ENCODE measurements at places on chromosomes 4 and X.
A peak's percentile ranks its signal among the peaks of the same experiment; 100 is the strongest.

DNA sequence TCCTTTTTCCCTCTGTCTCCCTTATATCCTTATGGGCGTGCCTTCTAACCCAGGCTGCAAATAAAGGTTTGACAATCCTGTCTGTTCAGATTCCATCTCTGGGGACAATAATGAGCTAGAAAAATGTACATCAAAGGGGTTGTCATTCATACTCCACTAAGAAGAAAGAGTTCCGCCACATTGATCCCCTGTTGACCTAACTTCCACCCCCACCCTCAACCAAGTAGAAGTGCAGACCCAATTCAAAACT, 541 bp upstream of the GABRA3 start:
- no peak for DNase-seq

GRCh38 chr4:40954088-40954668, 204.4 kb downstream of the NSUN7 start:
- DNase-seq, result no peak

GRCh38 chrX:119809185-119809666, 17.8 kb upstream of the RPL39 start:
- no peak for DNase-seq

DNA sequence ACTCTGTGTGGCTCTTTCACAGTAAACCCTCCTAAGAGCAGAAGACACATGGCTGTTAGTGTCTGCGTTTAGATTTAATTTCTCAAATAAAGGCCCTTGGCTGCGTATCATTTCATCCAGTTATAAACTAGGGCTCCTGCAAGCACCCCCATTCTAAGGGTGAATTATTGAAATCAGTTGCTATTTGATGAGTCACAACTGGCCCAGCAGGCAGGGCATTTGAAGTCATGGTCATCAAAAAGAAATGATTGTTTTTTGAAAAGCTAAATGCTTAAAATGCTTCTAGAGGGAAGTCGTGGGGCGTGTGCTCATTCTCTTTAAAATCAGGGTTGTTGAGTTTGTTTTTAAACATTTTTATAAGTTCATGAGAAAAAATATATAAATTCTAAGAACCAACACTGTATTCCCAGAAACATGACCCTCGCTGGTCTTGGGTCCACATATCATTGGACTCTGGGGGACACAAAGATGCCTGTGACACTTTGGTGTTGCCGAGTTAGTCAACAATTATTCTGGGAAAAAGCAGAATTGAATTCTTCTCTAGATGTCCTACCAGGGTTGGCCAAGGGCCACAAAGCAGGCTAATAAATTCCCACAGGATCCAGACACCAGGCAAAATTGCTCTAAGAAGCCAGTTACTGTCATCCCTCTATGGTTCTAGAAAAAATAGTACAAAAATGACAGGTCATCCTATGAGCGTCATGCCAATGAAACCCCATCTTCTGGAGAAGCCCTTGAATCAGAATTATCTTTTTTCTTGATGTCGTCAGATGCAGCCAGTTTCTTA, 99.5 kb upstream of the MYOZ2 start:
- DNase-seq, result no peak

GRCh38 chrX:19602866-19603622, 87.7 kb upstream of the MAP3K15 start:
- DNase-seq, result no peak

DNA sequence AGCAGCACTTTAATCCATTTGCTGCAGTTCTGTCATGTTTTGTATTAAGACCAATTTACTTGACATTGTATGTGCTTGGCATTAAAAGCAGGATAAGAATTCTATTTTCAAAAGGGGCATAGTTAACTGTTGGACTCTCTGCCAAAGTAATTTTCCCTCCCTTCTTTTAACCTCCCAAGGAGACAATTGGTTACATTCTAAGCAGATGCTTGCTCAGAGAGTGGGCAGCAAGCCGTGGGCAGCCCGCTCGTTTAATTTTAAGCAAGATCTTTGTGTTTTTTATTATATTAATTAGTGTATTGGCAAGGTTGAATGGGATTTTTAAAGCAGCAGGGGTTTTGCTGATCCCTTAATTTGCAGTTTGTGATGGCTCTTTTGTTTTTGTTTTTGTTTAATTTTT, 37.1 kb upstream of the KLHL8 start:
- peak; percentile 72 for DNase-seq

GRCh38 chrX:112757946-112758345, 78.2 kb upstream of the LHFPL1 start:
- DNase-seq, result no peak

DNA sequence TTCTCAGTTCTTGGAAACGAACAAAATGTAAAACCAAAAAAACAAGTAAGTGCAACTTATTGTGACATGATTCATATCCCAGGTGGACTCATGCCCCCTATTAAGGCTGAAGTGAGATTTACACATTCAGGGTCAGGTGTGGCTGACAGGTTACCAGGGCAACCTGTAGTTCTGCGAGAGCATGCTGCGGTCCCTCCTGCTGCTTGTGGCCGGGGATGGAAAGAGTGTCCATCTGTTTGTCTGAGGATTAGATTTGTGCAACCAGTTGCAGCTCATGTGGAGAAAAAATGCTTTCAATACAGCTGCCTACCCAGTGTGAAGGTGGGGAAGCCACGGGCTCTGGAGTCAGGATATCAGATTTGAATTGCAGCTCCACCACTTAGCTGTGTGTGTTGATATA, 78.8 kb downstream of the FAM184B start:
- DNase-seq, result no peak

DNA sequence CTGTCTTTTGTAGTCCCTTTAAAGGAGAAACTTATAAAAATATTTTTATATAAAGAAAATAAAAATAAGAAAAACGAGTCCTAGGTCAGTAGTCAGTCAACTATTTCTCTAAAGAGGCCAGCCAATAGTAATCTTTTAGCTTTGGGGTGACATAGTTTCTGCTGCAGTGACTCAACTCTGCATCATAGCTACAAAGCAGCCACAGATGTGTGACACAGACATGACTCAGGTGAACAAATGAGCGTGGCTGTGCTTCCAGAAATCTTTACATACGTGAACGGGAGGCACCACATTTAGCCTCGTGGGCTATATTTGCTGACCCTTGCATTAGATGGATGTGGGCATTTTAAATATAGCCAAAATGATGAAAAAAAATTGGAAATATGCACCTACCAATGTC, 1862.5 kb upstream of the TENM3 start:
- no peak for DNase-seq

- DNase-seq, result no peak
These were observed 44.7 kb downstream of the GPRASP3 start for GRCh38 chrX:102765217-102765616.

- DNase-seq, result no peak
These were observed 273.1 kb downstream of the DCTD start for GRCh38 chr4:182643801-182644682.

- no peak for DNase-seq
These were observed 80.9 kb upstream of the MSANTD1 start for GRCh38 chr4:3168029-3168428.

DNA sequence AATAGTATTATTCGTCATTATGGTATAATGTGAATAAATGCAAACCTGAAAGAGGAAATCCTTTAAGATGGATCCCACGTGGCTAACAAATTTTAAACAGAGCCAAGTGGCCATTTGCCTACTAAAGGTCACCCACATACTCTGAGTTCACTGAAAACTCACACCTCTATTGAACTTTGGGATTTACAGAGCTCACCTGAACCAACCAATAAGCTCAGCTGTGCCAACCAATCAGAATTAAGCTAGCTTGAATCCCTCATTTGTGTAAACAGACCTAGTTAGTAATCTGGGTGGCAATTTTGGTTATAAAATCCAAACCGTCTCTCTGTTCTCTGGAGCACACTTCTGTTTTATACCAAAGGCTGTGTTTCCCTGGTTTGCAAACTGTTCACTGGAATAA, 5.4 kb upstream of the NUDT9 start:
- DNase-seq, result no peak

DNA sequence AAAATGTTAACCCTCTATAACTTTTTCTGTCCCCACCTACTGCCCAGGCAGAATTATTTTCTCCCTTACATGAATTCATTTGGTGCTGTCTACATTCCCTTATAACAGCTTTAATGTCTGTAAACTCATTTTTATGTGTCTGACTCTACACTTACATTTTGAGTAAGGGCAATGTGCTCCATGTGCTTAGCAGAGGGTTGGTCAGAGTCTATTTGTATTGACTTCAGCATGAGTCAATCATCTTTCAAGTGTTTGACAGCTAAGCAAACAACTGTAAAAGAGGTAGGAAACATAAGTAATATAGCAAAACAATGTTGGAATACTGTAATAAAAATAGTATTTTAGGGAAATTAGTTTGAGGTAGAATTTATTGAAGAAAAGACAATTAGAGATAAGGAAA, 6.3 kb downstream of the IL15 start:
- no peak for DNase-seq

- no peak for DNase-seq
These were observed 209.7 kb upstream of the BOD1L1 start for GRCh38 chr4:13836946-13837912.

DNA sequence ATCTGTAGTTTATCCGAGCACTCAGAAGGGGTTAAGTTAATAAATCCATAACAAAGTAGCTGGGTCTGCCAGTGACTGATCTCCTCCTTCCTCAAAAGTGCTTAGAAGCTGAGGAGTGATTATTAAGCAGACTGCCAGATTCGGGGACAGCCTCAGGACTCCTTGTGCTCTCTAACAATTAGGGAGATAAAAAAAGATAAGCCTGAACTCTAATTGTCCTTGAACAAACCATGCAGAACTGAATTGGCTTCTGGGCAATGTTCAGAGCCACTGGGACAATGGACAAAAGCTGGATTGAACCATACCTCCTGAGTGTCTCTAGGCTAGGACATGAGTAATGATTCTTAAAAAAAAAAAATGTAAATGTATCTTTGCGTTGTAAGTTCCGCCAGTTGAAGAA, 22.7 kb upstream of the GRPR start:
- DNase-seq, result no peak

- DNase-seq, result no peak
These were observed 52.8 kb downstream of the PRDM5 start for GRCh38 chr4:120869613-120870278.

DNA sequence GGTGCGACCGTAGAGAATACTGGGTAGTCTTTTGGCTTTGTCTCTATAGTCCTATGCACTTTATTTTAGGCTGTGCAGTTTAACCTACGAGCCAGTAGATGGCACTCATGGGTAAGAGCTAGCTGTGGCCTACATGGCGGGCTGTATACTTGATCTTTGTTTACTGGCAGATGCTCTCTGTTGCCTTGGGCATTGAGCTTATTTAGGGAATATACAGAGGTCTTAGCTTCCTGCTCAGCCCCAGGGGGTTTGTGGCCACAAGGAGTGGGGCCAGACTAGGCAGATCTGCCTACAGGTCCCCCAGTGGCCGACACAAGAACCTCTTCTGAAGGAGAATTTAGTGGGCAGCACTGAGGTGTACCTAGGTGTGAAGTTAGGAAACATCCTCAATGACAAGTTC, 227.6 kb upstream of the HDX start:
- no peak for DNase-seq

DNA sequence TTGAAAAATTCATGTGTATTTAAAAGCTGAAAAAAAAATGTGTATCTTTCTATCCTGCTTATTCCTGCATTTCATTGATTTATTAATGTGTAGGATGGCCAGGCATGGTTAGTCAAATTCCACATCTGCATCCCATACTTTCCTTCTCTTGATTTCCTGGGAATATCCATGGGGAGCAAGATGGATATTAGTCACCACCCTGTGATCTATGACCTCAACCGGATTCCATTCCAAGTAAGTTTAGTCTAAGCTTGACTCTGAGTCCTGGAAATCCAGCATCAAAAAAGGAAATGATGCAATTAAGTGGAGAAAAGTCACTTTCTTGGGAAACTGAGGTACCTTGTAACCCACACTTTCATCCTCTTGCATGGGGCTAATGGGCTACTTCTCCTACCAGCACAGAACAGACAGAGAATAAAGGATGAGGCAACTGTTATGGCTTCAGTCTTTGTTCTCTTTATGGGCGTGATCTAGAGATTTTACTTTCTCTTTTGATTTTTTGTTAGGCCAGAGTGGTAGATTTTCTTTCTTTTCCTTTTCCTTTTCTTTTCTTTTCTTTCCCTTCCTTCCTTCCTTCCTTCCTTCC, 17.1 kb upstream of the BEX4 start:
- DNase-seq, result no peak

GRCh38 chr4:127888559-127888958, 7.9 kb downstream of the PLK4 start:
- no peak for DNase-seq

Data from caudate nucleus (tissue), 63 donors.